Head of caudate nucleus (tissue), 42 donors: ENCODE measurements at places on chromosomes 12 and 14.
A peak's percentile ranks its signal among the peaks of the same experiment; 100 is the strongest.

DNA sequence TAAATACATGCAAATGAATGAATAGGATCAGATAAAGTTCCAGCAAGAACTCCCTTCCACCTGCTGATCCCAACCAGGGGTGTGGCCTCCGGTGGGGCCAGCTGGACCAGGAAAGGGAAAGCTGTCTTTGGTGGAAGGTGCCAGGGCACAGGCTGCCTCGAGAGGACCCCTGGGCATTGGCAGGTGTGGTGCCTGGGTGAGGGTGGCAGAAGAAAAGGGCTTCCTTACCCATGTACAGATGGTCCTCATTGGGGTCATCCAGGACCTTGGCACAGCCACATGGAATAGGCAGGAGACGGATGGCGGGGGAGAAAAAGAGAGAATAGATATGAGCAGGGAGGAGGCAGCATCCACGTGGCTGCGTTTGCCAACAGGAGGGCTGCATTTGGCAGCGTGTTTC lies 36.4 kb downstream of the CAMKK2 start:
- no peak for DNase-seq

DNA sequence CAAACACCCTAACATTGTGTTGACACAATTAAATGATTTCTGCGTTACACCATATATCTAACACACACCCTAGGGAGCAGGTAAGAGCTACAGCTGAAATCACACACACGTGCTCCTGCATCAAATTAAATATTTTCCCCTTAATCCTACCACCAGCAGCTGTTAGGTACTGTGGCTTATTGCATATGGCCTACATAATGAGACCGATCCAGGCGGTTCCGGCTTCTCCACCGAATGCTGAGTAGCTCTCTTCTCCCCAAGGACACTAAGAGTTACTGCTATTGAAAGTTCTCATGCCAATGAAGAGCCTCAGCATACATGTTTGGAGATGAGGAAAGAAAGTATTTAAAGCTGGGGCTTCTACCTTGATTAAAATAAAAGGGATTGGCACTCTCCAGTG lies 472.2 kb upstream of the STXBP6 start:
- no peak for DNase-seq

DNA sequence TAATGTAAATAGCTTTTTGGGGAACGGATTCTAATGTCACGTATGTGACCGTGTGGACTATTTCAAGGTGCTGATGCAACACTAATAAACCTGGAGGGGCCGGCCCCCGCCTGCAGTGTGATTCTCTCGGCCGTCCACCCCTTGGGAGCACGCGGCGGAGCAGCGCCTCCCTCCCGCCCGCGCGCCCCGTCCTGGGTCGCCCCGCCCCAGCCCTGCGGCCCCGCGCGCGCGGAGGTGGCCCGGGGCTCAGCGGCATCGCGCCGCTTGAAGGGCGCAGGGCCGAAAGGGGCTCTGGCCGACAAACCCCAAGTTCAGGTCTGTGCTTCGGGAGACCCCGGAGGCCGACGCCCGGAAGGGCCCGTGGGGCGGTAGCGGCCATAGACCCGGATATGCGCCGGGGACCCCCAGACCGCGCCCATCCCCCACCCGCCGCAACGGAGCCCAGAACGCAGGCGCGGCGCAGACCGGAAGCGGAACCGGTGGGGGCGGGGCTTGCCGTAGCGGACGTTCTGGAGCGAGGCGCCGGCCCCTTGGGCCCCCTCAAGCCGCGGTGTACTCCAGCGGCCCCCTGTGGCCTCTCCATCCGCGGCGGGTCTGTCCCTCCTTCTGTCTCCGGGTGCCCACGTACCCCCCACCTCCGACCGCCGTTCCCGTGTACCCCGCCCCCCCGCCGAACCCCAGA lies at the start of gene TEX22:
Gene TEX22 (plus strand): TSS at position 495 of the 682 bp plus-strand sequence. CDS start 803 bp downstream, outside the sequence.
- peak; percentile 88 for DNase-seq

GRCh38 chr12:79326663-79327062 lies 364.1 kb downstream of the PAWR start:
- DNase-seq = no peak

GRCh38 chr12:92786045-92786444 lies 83.3 kb downstream of the PLEKHG7 start:
- DNase-seq = no peak

DNA sequence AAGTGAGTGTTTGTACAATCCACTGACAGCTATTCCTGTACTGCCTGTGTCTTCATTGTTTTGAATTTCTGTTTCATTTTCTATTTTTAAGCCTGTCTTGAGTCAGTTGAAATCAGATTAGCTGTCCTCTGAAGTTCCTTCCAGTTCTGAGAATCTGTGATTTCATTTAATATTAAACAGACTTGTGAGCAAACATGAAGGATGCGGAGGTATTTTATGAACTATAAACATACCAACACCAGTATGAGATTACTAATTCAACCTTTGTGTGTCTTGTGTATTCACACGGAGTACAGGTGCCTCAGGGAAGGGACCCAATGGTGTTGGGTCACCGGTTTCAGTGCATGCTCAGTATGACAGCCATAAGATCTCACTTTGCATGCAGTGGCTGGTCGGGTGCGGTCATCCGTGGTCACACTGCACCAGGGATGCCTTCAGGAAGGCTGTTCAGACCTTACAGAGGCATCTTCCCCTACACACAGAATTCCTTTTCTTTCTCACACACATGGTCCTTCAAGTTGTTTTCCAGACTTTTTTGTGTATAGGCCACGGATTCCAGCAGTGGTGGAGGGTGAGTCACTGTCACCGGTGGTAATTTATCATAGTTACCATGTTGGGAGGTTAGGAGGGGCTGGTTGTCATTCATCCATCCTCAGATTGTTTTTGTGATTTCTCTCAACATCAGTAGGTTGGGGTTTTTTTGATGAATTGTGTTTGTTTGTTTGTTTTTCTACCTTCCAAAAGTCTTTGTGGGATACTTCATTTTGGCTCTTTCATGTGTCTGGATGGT lies 103.0 kb upstream of the SFSWAP start:
- no peak for DNase-seq

DNA sequence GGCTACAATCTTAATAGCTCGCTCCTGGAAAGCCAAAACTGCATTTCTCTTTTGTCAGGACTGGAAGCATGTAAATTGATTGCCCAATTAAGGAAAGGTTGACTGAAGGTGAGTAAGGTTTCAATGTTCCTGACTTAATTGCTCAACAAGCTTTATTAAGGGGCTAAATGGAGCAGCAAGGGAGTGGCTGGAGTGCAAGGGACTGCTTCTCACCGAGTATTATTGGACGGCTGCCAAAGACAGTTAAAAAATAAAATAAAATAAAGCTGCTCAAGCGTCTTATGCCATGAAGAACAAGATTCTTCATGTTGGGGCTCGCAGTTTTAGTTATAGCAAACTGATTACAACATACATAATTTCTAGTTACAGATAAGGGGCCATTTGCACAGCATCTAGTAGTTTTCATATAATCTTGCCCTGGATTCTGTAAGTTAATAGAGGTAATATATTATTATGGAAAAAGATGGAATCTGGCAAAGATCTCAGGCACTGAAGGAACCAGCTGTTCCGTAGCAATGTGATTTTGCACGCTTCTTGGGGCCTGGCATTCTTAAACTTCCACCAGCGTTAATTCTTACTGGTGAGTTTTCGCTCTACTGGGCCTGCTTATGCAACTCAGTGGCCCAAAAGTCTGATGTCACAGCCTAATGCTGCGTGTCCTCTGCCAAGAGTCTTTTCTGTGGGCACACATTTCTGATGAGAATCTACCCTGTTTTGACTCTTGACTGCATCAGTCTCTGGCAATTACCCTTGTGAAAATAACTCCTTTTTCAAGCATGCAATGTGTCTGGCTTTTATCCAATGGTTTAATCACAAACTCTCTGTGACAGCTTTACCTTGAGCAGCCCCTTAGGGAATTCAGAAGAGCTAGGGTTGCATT lies 108.5 kb downstream of the SLC38A1 start:
- no peak for DNase-seq

- no peak for DNase-seq
Measured at GRCh38 chr12:86421333-86421732, 165.1 kb upstream of the MGAT4C start.

DNA sequence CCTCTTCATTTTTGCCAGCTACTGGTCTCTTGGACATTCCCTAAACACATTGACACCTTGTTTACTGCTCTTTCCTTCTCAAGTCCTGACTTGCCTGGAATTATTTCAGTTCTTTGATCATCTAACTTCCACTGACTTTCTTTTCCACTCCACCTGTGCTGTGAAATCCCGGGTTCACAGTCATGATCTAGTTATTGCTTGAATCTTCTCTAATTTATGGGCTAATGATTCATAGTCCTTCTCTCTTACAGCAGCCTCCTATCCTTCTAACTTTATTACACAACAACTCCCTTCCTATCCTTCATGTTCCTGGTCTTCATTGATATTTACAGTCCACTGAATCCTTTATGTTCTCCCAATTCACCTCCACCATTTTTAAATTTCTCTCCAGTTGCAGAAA lies 260.1 kb downstream of the C12orf75 start:
- DNase-seq = no peak

DNA sequence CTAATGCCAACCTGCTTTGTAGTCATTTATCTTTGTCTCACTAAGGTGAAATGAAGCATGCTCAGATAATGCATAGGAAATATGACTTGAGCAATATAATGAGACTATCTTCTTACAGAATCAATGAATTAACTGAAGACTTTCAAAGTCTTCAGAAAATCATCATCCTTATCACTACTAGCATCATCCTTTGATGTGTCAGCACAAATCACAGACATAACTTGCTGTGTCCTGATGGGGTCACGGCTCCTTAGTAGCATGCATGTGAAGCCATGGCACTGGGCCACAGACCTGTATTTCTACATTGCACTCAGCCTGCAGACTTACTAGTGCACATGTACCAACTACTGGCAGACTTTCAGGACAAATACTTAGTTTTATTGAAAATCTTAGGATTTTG lies 18.9 kb downstream of the TMEM260 start:
- no peak for DNase-seq

DNA sequence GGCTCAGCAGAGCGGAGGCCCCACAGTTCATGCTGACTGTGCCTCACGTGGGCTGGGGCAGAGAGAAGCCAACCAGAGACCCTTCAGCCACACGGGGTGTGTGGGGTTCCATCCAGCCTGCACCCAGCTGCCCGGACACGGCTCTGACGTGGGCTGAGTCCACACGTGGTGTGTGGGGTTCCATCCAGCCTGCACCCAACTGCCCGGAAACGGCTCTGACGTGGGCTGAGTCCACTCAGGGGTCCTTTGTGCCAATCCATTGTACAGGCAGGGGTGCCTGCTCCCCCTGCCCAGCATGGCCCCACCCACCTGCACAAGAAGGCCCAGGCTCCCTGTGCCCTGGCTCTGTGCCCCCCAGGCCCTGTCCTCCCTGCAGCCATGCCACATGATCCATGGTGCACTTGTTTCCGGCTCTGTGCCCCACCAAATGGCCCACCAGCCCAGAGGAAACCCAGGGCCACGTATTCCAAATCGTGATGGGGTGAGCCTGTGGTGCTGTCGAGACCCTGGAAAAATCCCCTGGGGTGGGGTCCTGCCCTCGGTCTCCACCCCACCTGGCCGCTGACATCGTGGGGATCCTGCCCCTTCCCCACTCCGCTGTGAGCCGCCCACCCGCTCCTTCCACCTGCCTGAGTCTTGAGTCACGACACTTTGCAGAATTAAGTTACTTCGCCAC lies 99.3 kb upstream of the SFSWAP start:
- DNase-seq = no peak

- no peak for DNase-seq
Measured at GRCh38 chr14:70190156-70190555, 1.4 kb upstream of the SLC8A3 start.

DNA sequence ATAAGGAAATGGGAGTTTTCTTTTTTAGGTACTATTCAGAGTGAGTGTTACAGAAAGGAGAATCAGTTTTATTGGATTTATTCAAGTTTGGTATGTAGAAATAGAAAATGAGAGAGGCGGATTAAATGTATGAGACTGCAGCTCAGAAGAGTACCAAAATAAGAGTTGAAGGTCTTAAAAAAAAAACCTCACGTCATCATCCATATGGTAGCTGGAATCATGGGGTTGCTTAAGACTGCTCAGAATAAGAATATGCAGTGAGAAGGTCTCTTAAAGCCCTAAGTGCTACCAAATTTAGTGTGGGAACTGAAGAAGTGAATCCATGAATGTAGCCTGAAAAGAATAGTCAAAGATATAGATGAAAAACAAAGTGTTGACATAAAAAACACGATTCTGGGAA lies 825.5 kb upstream of the SEL1L start:
- DNase-seq = no peak

- peak; percentile 97 for DNase-seq
Measured at GRCh38 chr12:57078519-57079404, at the start of gene NEMP1. Gene NEMP1 (minus strand): TSS chr12:57078791. CDS start chr12:57078745, 46 bp downstream.

DNA sequence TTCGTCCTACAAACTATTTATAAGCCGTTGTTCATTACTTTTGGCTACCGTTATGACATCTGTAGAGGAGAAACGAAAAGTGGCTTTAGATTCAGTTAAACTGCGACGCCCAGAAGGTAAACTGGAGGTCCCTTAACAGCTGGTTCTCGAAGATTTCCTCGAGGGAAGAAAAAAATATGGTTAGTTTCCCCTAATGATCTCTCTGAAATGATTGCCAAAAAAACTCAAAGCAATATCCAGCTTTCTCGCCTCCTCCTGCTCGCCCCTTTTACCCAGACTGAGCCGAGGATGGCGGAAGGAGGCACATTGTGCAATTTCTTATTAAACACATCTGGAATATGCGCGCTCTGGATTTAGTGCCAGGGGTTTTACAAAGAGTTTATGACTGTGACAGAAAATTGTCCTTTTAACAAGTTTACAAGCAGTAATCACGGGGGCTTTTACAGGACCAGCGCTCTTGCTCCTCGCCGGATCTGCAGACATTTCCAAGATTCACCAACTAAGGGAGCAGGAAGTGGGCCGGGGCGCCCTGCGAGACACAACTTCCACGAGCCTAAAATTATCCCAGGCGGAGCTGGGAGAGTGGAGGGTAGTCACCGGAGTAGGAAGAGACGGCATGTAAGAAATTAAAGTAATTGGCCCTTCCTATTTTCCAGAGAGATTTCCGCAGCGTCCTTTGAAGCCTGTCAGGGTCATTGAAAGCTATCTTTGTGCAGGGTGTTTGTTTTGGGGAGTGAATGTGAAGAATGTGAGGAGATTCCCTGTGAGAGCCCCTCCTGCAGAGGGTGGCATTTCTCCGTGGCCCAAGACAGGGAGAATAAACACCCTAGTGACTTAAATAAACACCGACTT lies 5.6 kb downstream of the SIX1 start:
- DNase-seq = no peak

DNA sequence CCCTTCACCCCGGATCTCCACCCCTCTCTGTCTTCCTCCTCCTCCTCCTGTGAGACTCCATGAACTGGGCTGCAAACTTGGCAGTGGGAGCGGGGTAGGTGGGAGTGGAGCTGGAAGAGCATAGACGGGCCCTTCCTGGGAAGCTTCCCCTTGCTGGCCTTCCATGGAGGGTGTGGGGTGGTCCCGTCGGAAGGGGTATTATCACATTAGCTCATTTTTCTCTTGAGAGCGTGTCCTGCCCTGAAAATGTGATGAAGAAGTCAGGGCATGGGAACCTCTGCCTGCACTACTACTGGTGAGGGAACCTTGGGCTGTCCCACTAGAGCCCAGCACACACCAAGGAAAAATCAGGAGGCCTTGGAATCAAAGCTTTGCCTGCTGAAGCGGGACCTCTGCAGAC lies 66.5 kb downstream of the CACNA1C start:
- no peak for DNase-seq

- no peak for DNase-seq
Measured at GRCh38 chr12:111360325-111360930, 8.5 kb downstream of the PHETA1 start.

- no peak for DNase-seq
Measured at GRCh38 chr12:18502422-18502968, 235.3 kb downstream of the PLCZ1 start.

GRCh38 chr12:109578330-109578927 lies 4.8 kb downstream of the MVK start:
- DNase-seq = no peak
